ENCODE measurements at places on chromosomes 4 and X.

DNA sequence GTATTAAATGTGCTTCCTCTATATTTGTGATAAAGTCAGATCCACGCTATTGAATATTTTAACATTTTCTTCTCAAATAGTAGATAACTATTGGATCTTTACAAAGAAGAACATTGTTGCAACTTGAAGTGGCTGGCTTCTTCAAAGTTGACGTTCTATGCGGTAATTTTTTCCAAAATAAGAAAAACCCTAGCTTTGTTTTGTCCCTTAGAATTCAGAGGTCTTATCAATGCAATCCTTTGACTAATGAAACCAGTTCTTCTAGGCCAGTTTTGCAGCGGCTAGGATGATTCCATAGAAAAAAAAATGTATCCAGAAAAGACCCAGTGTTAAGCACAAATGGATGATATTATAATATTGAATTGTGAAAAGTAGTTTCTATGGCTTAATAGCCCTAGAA is 89.6 kb downstream of the ANTXR2 start:
- no peak for DNase-seq

GRCh38 chr4:17778431-17778830 is 3.0 kb downstream of the FAM184B start:
- no peak for DNase-seq

- DNase-seq, result no peak
These were observed 30.8 kb downstream of the DAPP1 start for GRCh38 chr4:99847362-99847976.

GRCh38 chr4:178339769-178340168 is 897.5 kb upstream of the AGA start:
- peak; percentile 5 for DNase-seq

DNA sequence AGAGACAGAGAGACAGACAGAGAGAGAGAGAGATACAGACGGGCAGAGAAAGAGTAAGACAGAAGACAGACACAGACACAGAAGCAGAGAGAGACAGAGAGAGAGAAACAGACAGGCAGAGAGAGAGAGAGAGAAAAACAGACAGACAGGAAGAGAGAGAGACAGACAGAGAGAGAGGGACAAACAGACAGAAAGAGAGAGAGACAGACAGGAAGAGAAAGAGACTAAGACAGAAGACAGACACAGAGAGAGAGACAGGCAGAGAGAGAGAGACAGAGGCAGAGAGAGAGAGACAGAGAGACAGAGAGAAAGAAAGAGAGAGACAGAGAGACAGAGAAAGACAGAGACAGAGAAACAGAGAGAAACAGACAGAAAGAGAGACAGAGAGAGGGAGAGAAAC is 27.2 kb upstream of the NAA11 start:
- no peak for DNase-seq

GRCh38 chrX:3609810-3610209 is 103.6 kb downstream of the PRKX start:
- DNase-seq, result peak; percentile 55

DNA sequence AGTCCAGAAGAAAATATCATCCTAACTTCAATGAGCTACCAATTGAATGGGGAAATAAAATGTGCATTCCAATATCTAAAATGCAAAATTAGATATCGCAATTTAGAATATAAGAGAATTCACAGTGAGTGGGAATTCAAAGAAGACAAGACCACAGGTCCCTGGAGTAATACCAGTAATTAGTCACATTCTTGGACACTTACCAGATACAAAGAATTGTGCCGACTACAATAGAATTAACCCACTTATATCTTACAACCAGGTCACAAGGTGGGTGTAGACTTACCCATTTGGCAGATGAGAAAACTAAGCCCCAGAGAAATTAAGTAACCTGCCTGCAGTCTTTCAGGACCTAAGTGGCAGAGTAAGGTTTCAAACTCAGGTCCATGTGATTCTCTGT is 84.3 kb upstream of the C1QTNF7 start:
- no peak for DNase-seq

All from astrocyte of the hippocampus (primary cell).